Stimulated activated CD4-positive, alpha-beta T cell treated with anti-CD3 and anti-CD28 coated beads, Interleukin-4, amount 100 ng/mL, for 4 hours (primary cell): ENCODE measurements at places on chromosomes 11 and 22.

GRCh38 chr11:93741882-93742226, 382 bp downstream of the C11orf54 start:
- no peak for DNase-seq

DNA sequence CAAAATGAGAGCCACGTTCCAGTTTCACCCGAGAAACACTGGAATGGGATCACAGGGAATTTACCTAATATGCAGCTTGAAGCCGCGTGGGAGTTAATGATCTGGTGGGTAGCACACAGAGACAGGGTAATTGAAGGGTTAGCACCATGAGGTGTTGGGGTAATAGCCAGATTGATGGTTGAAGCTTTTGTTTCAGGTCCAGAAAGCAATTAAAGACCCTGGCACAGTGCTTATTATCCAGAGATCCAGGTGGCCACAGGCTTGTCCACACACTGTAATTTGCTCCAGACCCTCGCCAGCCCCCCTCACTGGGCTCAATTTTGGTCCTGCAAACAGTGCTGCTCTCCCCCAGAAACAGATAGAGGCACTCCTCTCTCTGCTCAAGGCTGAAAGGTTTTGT, 282.5 kb upstream of the ISX start:
- DNase-seq: no peak

DNA sequence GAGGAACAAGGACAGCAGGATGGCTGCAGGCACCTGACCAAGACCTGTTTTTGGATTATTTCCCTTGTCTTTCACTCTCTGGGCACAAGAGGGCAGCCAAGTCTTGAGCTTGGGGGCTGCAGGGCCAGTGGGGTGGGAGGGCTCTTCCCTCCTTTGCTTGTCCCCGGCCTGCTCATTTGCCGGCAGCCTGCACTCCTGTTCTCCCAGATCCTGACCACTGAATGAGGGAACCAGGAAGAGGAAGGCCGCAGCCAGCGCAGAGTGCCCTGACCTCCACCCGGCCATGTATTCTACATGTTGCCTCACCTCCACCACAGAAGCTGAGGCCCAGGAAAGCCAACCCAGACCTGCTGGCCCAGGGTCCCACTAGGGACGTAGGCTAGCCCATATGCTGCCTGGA, 15.5 kb upstream of the NNMT start:
- no peak for DNase-seq

- DNase-seq: no peak
These were observed 9.9 kb downstream of the P2RX3 start for GRCh38 chr11:57348052-57348451.

DNA sequence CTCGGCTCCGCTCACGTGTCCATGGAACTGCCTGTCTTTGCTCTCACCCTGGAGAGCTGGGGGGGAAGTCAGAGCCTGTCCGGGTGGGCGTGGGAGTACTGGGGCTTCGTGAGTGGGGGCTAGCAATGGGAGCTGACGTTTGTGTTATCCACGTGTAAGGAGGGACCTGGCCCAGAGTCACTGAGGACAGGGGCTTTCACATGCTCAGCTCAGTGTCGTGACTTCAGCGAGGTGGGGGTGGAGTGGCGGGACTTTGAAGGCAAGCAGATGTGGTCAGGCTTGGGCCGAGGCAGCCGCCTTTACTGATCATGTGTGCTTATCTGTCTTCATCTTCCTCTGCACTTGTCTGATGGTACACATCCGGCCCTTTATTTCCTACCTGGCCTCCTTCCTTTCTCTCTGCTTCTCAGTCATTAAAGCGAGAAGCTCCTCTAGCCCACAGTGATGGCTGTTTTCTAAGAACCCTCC, 113.1 kb upstream of the NNMT start:
- peak; percentile 39 for DNase-seq

DNA sequence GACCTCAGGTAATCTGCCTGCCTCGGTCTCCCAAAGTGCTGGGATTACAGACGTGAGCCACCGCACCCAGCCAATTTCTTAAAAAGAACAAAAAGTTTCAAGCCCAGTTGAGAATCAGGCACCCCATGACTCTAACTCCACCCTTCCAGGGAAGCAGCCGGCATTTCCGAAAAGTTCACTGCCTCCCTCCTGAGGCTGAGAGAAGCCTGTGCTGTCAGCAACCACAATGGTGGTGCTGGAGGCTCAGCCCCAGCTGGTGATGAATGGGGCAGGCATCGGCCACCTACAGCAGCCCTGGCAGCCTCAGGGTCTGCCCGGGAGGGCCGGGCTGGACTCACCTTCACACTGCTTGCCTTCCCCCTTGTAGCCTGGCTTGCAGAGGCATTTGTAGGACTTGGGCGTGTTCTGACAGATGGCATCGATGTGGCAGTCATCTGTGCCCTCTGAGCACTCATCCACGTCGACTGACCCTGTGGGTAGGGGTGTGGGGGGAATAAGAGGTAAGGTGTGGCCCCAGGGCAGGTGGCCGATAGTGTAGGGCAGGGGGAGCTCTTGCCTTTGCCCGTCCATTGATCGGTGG, 4.3 kb downstream of the SCUBE1 start:
- no peak for DNase-seq

DNA sequence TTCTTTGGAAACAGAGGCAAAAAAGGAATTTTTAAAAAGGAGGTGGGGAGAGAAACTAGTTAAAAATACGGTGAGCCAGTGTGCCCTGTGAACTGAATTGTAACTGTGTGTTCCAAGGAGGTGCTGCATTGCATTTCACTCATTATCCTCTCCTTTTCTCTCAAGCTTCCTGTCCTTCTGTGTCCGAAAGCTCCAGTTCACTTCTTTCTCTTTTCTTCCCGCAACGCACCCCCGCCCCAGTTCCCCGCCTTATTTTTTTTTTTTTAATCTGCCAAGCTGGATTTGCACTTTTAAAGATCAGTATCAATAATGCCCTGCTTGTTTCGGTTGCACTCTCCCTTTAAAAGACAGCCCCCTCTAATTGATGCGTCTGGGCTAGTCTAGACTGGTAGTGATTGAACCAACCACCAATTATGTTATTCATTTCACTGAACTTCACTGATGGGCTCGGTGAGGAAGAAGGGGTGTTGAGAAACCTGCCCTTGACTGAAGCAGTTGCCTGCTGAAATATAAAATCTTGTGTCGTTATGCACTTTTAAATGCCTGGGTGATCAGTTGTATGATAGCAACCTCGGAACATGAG, 18.5 kb downstream of the BLID start:
- no peak for DNase-seq

DNA sequence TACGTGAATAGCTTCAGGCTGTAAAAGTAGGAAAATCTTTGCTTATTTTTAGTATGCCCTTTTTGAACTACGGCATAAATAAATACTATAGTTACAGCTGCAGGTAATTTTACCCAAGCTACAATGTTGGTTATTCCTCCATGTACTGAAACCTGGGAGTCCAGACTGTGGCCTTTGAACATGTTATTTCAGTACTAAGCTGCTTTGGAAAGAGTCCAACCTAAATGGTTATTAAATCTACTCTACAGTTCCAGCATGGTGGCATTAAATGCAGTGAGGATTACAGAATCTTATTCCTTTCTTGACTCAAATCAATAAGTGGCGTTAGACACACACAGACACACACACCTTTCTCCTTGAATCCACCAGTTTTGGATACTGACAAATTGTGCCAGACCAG, 165.1 kb downstream of the MSANTD4 start:
- DNase-seq: no peak

- DNase-seq: no peak
These were observed 16.3 kb downstream of the HTR3A start for GRCh38 chr11:113991170-113991569.

GRCh38 chr11:2133241-2134021, 5.8 kb downstream of the IGF2 start:
- DNase-seq: no peak

GRCh38 chr11:75351541-75351790, at the start of gene ARRB1:
Gene ARRB1 (minus strand): TSS chr11:75351661. CDS start chr11:75351607, 54 bp downstream.
- DNase-seq: no peak

DNA sequence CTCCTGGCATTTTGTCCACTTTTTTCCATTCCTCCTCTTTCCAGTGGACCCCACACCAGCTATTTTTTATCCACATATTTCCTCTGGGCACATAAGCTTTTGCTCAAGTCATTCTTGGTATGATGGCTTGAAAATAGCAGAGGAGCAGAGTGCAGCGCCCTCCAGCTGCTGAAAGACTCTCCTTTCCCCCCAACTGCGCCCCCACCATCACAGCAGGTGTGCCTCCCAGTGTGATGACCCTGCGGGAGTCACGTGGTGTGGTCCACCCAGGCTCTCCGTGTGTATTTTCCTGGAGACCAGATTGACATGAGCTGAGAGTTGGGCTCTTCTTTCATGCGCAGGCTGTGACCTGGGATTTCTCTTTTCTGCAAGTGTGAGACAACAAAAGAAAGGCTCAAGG, 1241.6 kb downstream of the TBC1D22A start:
- no peak for DNase-seq

- DNase-seq: no peak
These were observed 7.1 kb downstream of the LARGE2 start for GRCh38 chr11:45929486-45930030.

DNA sequence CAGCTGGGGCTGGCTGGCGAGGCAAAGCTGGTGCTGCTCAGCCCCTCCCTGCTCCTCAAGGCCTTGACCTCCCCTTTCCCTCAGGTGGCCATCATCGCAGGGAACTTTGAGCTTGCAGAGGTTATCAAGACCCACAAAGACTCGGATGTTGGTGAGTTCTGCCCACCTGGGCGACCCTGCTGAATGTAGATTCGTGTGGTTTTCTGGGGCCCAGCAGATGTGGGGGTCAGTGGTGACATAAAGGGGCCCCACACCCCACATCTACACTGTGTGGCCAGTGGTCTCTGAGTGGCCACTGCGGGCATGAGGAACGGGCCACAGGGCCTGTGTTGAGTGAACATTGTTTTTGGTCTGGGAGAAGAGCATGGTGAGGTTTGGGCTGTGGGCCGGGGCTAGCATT, 11.9 kb downstream of the SHANK3 start:
- DNase-seq: no peak
